ENCODE measurements at places on chromosomes 6 and 20.

DNA sequence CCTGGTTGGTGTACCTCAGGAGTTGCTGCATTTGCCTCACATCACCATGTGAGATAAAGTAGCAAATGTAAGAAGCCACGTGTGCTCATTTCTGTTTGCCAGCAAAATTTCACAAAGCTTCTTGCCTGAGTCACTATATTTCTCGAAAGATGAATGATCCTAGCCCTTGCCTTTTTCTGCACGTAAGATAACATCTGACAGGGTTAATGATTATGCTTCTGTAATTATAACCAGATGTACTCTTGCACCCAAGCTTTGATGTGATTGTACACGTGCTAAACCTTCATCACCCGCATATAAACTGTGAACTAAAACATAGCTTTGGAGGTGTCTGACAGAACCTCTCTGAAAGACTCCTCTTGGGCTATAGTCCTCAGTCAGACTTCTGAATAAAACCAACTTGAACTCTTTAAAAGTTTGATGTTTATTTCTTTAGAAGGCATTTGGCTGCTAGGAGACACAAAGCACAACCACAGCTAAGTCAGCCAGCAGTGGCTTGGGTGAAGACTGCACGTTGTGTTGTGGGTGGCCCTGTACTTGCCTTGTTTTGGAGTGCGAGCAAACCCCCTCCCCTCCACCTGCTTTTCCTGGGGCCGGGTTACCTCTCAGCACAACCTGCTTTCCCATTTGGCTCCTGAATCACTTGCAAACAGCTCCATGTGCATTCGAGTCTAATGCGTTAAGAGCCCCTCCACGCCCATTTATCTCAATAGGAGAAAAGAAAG is 19.3 kb downstream of the PROKR2 start:
- no peak for DNase-seq

DNA sequence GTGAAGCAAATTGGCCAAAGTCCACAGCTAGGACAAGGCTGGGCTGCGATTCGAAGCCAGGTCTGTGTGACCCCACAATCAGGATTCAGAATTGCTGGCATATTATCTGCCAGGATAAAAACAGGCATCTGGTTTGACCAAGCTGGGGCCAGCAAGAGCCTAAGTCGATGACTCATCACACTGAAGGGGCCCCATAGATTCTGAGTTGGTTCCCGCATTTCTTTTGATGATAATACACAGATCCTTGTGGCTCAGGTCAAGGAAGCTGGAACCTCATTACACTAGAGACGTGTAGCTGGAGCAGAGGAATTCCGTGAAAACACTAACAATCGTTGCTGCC is 6.5 kb downstream of the KCNB1 start:
- no peak for DNase-seq

DNA sequence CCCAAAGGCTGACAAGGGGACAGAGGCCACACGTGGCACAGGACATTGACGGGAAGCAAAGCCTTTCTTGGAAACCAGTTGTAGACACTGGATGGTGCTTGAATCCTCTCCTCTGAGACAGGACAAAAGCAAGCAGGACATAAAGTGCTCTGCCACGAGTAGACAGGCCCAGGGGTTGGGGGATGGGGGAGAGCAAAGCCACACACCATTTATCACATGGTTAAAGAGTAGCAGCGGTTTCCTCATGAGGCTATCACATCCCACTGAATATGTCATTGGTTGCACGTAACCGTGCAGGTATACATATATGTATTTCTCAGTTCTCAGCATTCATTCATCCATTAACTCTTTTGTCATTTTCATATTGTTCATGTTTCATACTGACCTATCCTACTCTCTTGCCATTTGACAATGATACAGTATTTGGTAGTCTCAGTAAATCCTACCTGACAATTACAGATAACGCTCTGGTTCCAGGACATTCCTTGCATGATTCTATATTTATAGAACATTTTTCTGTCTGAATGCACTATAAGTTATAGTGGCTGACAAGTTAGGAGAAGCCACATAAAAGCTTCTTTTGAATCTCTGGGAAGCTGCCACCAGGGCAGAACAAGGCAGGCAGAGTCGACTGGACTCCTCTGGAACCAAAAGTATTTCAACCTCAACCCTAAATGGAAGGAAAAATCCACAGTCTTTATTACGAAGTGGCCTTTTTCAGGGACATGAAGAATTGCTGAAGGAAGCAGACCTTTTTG is 23.5 kb downstream of the METTL24 start:
- DNase-seq: no peak

GRCh38 chr6:112330071-112330878 is 16.9 kb upstream of the RFPL4B start:
- DNase-seq: no peak

All from T-helper 2 cell (primary cell).